MCF 10A (cell line): ENCODE measurements at places on chromosomes 3 and 15.
A peak's percentile ranks its signal among the peaks of the same experiment; 100 is the strongest.

DNA sequence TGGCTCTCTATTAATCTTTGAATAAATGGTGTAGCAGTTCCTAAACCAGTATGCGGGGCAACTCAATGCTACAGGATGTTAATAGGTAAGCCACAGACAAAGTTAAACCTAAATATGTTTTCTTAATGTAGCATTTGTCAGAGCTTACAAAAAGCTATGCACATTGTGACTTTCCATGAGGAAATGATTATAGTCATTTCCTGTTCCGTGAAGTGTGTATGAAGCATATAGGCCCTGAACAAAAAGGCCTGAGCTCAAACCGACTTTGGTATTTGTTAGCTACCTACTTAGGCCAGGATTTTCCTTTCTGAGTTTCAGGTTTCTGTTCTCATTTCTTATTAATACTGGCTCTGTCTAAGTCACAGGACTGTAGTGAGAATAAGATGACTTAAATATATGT, 14.2 kb downstream of the ZNF80 start:
- peaks cover 11% of the 10 kb centered on the region for H3K27me3 ChIP-seq
- DNase-seq, result no peak
- H3K4me1 ChIP-seq, result peaks cover 6% of the 10 kb centered on the region

DNA sequence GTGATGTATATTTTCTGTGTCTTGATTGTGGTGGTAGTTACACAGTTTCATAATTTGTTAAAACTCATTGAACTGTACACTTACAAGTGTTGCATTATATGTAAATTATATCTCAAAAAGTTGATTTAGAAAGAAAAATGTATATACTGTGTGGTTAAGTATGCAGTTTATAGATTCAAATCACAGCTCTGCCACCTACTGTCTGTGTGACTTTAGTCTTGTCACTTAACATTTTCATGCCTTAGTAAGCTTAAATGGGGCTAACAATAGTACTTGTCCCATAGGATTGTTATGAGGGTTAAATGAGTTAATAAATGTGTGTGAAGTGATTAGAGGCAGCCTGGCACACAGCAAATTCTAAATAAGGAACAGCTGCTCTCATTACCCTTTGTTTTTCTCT, 120.9 kb upstream of the P2RY1 start:
- H3K27ac ChIP-seq, result no peak overlapping the region
- no peaks in the 10 kb centered on the region for H3K36me3 ChIP-seq
- H3K4me3 ChIP-seq, result no peak overlapping the region
- DNase-seq, result no peak
- H3K27me3 ChIP-seq, result no peaks in the 10 kb centered on the region
- H3K4me1 ChIP-seq, result peaks cover 8% of the 10 kb centered on the region

DNA sequence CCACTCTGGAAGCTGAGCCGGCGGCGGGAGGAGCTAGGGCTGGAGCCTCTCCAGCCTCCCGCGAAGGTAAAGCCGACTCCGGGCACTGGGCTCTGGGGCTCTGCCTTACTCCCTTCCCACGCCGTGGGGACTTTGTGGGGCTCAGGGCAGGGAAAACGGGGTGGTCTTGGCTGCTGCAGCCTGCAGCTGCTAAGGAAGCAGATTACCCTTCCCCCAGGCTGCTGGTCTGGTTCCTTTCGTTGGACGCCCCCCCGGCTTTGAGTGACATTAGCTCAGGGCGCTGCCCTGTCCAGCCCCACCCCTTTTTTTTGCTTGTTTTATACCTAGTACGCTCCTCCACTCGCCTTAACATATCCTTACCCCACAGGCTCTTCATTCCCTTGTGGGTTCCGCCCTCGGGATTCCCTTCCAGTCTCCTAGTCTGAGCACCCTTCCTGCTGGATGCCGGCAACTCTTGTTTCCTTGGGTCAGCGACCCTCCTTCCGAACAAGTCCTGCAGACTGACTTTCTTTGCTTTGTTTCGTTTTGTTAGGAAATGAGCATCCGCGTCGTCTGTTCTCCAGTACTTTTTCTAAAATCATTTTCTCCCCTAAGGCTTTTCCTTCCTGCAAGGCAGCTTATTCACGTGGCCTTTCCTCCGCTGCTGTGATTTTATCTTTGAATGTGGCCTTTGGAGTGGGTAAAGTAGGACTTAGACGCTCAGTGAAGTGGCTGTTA, 551 bp downstream of the DNAJC13 start:
- H3K27ac ChIP-seq, result peak overlapping the region; percentile 83
- peak overlapping the region; percentile 95 for H3K4me3 ChIP-seq
- H3K27me3 ChIP-seq, result no peaks in the 10 kb centered on the region

GRCh38 chr3:126858401-126858800, 124.5 kb upstream of the PLXNA1 start:
- H3K27ac ChIP-seq, result no peak overlapping the region
- DNase-seq, result no peak
- peaks cover 23% of the 10 kb centered on the region for H3K4me1 ChIP-seq
- no peak overlapping the region for H3K4me3 ChIP-seq
- H3K36me3 ChIP-seq, result no peaks in the 10 kb centered on the region

GRCh38 chr3:47250309-47251060, 32.1 kb downstream of the KIF9 start:
- no peak overlapping the region for H3K27ac ChIP-seq
- no peaks in the 10 kb centered on the region for H3K36me3 ChIP-seq
- H3K27me3 ChIP-seq, result no peaks in the 10 kb centered on the region
- no peaks in the 10 kb centered on the region for H3K4me1 ChIP-seq

DNA sequence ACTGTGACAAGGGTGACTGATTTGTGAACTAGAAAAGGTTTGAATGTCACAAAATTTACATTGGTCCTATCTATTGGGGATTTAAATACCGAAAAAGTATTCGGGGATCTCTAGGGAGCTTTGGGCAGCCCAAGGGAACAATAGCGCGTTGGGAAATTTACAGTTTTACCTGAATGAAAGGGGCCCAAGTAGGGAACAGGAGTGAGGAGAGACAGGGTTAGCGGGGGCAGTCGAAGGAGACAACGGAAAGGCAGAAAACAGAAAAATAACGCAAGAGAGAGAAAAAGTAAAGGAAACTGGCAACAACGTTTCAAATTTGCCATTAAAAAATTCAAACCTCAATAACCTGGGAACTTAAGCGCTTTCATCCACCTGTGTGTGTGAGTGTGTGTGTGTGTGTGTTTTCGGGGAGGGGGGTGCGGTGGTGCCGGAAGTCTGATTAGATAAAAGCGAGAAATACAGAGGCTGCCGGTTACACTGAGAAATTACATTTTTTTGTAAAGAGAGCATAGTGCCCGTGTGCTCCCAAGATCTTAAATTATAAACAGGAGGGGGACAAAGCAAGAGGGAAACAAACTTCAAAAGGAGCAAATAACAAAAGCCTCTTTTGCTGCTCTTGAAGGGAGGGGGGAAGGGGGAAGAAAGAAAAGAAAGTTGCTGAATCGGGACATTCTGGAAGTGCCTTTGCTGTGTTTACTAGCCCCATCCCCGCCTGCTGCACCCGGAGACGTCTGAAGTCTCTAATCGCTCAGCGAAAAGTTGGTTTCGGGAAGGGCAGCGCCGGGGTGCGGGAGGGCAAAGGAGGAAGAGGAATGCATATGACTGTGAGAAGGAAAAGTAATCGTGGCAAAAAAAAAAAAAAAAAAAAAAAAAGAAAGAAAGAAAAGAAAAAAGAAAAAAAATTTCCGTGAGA, 721 bp upstream of the ZIC1 start:
- H3K4me1 ChIP-seq, result no peaks in the 10 kb centered on the region
- no peak overlapping the region for H3K4me3 ChIP-seq
- DNase-seq, result no peak
- H3K27ac ChIP-seq, result no peak overlapping the region
- no peaks in the 10 kb centered on the region for H3K36me3 ChIP-seq

GRCh38 chr3:39100500-39100886, 6.9 kb downstream of the GORASP1 start:
- peaks cover 15% of the 10 kb centered on the region for H3K4me1 ChIP-seq
- no peak overlapping the region for H3K27ac ChIP-seq
- H3K36me3 ChIP-seq, result peaks cover 37% of the 10 kb centered on the region
- H3K4me3 ChIP-seq, result no peak overlapping the region
- DNase-seq, result no peak

DNA sequence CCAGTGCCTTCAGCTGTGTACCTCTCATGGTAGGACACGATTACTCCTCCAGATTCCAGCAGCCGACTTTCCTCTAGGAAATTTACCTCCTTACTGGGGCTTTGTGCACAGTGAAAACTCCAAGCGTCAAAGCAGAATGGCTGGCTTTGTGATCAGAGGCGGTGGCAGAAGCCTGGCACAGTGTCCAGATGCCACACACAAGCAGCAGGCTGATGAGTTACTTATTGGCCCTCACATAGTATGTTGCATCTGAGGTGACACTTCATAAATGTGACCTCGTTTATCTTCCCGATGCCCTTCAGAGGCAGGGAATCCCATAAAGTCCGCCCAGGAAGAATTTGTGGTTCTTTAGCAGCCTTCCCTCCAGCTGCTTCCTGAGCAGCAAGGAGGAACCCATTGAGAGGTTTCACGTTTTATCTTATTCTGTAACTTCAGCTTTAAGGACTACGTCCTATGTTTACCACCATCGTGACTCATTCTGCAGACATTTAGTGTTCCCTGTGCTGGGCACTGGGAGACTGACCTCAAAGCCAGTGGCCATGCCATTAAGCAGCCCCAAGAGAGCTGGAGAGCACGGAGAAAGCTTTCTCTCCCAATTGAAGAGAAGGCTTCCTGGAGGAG, 107.1 kb upstream of the C15orf61 start:
- peaks cover 5% of the 10 kb centered on the region for H3K36me3 ChIP-seq
- H3K27me3 ChIP-seq, result no peaks in the 10 kb centered on the region
- peak overlapping the region; percentile 88 for H3K27ac ChIP-seq

DNA sequence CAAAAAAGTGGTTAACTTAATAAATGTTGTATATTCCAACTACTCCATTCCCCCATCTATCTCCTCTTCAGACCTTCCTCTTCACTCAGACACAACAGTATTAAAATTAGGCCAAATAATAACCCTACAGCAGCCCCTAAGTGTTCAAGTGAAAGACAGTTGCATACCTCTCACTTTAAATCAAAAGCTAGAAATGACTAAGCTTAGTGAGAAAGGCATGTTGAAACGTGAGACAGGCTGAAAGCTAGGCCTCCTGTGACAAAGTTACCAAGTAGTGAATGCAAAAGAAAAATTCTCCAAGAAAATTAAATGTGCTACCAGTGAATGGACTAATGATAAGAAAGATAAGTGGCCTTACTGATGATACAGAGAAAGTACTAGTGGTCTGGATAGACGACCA, 71.7 kb downstream of the ANKRD28 start:
- peaks cover 7% of the 10 kb centered on the region for H3K4me1 ChIP-seq
- peak; percentile 37 for DNase-seq
- no peaks in the 10 kb centered on the region for H3K27me3 ChIP-seq
- peaks cover 93% of the 10 kb centered on the region for H3K36me3 ChIP-seq

DNA sequence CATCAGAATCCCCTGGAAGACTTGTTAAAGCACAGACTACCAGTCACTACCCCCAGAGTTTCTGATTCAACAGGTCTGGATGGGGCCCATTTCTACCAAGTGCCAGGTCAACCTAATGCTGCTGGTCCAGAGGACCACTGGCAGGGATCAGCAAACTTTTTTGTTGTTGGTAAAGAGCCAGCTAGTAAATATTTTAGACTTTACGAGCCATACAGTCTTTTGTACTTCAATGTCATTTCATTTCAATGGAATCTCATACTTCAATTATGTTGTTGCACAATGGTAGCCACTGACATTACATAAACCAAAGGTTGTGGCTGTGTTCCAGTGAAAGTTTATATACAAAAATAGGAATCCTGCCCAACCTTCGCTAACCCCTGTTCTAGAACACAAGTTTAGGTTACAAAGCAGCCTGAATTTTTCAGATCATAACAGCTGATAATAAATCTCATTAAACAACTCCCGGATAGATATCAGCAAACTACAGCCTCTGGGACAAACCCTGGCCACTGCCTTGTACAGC, 28.7 kb downstream of the ULK4 start:
- peak; percentile 81 for DNase-seq
- H3K4me3 ChIP-seq, result no peak overlapping the region
- peaks cover 7% of the 10 kb centered on the region for H3K36me3 ChIP-seq
- H3K27ac ChIP-seq, result no peak overlapping the region
- no peaks in the 10 kb centered on the region for H3K27me3 ChIP-seq

DNA sequence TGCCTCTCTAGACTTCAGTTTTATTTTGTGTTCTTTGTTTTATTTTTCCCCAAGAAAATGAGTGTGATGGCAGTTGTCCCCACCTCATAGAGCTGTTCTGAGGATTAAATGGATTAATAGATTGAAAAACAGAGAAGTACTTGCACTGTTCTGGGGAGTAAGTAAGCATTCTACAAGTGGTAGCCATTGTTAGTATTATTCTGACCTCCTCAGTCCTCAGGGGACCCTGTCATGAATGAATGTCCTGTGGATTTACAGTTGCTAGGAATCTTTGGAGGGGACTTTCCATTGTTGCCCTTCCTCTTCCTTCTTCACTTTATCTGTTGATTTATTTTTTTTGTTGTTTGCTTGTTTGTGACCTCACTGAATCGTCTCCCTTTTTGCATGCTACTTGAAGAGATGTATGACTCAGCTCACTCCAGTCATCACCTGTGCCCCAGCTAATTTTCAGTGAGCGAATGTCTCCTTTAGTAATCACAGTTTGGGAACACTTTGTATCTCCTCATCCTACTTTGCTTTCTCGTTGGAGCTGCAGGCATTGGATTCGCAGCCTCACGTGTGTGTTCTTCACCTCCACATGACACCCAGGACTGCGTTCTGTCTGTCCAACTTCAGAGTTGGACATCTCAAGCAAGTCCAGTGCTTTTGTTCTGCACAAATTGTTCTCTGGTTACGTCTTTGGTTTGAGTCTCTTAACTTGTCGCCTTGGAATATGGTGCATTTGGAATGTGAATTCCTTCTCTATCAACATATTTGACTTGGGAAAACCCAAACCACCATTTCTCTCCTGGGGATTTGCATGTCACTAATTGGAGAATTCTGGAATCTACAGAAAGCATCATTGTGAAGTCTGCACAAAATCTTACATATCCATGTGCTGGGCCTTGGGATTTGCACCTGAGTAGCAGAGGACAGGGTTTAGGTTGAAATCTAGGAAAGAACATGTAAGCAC, 54.5 kb downstream of the LRTM1 start:
- H3K4me1 ChIP-seq, result peaks cover 42% of the 10 kb centered on the region
- no peak overlapping the region for H3K4me3 ChIP-seq
- no peak for DNase-seq
- peak overlapping the region; percentile 58 for H3K27ac ChIP-seq
- no peaks in the 10 kb centered on the region for H3K36me3 ChIP-seq

DNA sequence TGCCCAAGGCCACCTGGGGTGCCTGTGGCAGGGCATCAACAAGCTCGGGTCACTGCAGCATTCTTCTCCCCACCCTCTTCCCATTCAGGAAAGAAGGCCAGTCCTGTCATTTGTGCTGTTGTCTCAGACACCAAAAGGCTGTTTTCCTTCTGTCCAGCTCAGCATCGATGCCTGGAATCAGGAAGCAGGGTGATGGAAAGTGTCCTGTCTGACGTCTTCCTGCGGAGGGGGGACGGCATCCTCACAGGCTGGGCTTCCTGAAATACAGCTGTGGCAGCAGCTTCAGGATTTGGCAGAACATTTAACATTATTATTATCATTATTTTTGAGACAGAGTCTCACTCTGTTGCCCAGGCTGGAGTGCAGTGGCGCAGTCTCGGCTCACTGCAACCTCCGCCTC, 33.0 kb upstream of the ANKDD1A start:
- H3K27me3 ChIP-seq, result no peaks in the 10 kb centered on the region
- DNase-seq, result no peak
- H3K36me3 ChIP-seq, result no peaks in the 10 kb centered on the region
- peaks cover 4% of the 10 kb centered on the region for H3K4me1 ChIP-seq
- no peak overlapping the region for H3K27ac ChIP-seq

- no peaks in the 10 kb centered on the region for H3K27me3 ChIP-seq
- no peak overlapping the region for H3K4me3 ChIP-seq
- H3K4me1 ChIP-seq, result no peaks in the 10 kb centered on the region
- H3K27ac ChIP-seq, result no peak overlapping the region
- no peaks in the 10 kb centered on the region for H3K36me3 ChIP-seq
Observed at GRCh38 chr15:70726753-70727152, 36.6 kb downstream of the UACA start.
